ENCODE measurements at places on chromosomes 11 and 22.

DNA sequence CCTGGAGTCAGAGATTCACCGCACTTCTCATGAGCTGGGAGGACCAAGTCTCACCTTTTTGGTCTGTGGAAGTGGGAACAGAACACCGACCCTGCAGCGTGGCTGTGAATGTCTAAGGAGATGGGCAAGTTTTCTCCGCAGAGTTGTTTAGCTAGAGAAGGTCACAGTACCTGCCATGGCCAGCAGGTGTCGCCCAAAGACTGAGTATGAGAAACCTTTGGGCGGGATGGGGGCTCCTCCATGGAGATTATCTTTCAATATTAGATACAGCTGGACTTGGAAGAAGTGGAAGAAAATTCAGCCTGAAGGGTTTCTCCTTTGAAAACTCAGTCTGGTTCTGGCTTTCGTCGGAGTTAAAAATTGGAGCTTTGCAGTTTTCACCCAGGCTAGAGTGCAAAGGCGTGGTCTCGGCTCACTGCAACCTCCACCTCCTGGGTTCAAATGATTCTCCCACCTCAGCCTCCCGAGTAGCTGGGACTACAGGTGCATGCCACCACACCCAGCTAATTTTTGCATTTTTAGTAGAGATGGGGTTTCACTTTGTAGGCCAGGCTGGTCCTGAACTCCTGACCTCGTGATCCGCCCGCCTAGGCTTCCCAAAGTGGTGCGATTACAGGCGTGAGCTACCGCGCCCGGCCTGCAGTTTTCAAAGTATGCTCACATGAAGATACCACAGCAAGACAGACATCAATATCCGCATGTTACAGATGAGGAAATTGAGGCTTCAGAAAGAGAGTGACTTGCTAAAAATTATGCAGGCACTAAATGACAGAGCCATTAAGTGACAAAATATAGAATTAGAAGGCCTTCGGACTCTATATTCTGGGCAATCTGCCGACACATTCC is 10.7 kb upstream of the DSCAML1 start:
- DNase-seq = peak; percentile 66

DNA sequence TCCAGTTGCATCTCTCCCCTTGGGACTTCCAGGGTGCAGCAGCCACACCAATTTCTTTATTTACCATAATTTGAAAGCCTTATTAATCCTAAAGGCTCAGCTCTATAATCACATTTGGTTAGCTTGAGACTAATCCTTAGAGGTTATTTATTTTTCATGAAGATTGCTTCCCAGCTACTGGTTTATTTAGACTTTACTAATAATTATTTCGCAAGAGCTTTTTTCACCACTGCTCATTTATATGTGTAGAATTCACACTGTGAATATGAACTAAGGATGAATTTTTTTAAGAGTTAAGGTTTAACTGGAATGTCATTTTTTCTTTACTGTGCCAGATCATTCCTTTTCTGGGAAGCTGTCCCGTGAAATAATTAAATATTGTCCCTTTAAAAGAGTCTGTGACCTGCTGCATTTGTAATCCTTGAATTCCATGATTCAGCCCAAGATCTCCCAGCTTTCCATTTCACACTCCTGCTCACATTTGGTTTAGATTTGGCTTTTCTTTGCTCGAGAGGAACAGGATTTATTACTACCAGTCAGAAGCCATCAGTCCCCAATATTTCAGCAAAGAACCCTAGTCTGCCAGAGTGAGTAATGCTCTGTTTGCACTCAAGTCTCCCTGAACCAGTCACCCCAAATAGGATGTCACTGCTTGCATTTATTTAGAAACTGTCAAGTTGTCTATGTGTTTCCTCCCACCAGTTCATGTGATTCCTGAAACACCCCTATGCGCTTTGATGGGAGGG is 4.4 kb upstream of the CD44 start:
- no peak for DNase-seq

- no peak for DNase-seq
These were observed 75.0 kb downstream of the CDKN1C start for GRCh38 chr11:2810411-2811205.

DNA sequence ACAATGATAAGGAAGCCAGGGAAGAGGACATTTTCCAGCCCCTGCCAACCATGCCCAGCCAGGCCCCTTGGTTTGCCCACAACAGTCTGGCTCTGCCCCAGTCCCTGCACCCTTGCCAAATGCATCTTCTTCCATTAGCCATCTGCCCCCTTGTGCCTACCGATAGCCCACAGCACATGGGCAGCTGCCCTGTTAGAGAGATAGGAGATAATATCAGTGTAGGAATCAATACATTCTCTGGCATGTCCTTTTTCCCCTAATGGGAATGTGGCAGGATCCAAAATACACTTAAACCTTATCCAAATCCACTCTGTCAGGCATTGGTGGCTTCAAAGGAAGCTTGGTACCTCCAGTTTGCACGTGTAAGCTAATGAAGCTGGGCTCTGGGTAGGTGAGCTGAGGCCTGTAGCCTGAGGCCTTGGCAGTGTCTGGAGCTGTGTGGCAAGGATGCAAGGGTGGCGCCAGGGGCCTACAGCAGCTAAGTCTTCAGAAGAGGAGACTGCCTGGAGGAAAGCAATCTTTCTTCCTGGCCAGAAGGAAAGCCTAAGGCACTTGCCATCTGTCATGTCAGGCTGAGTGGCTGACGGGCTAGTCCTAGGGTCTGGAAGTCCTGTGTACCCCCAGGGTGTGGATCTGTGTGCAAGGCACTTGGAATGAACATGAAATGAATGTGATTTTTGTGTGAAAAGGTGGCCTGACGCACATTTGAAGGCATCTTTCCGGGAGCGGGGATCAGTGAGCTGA is 164.2 kb upstream of the TBCEL start:
- no peak for DNase-seq

- DNase-seq = no peak
These were observed 60.3 kb downstream of the UBASH3B start for GRCh38 chr11:122715548-122716440.

GRCh38 chr11:8099291-8099899 is 18.4 kb downstream of the TUB start:
- peak; percentile 62 for DNase-seq

GRCh38 chr11:2791521-2792380 is 92.0 kb upstream of the KCNQ1OT1 start:
- no peak for DNase-seq

DNA sequence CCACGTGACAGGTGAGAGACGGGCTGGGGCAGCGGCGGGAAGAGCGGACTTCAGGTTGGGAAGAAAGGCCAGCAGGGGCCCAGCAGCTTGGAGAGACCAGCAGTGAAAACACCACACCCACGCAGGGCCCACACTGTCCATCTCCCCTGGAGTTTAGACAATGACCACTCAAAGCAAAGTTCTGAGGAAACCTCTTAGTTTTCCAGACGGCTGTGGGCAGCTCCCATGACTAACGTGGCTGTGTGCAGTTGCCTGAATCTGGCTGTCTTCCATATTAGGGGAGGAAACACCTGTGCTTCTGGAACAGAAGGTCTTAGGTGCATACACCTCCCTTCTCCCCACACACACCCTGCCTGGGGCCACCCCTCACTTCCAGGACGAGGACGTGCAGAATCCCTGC is 70.6 kb upstream of the TTLL12 start:
- DNase-seq = no peak

DNA sequence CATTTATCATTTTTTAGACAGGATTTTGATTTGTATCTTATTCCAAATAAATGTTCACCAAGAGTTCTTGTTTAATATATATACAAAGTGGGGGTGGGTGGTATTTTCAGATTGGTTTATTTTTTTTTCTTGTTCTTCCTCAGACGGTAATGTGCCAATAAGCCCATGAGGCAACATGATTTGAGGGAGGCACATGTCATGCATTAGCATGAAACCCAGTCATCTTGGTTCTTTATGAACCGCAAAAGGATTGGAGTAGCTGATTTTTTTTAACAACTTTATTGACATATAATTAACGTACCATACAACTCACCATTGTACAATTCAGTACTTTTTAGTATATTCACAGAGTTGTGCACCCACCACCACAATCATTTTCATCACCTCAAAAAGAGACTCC is 2.7 kb downstream of the BCL2L13 start:
- no peak for DNase-seq

- DNase-seq = no peak
These were observed 2.9 kb downstream of the YDJC start for GRCh38 chr22:21626735-21627469.

DNA sequence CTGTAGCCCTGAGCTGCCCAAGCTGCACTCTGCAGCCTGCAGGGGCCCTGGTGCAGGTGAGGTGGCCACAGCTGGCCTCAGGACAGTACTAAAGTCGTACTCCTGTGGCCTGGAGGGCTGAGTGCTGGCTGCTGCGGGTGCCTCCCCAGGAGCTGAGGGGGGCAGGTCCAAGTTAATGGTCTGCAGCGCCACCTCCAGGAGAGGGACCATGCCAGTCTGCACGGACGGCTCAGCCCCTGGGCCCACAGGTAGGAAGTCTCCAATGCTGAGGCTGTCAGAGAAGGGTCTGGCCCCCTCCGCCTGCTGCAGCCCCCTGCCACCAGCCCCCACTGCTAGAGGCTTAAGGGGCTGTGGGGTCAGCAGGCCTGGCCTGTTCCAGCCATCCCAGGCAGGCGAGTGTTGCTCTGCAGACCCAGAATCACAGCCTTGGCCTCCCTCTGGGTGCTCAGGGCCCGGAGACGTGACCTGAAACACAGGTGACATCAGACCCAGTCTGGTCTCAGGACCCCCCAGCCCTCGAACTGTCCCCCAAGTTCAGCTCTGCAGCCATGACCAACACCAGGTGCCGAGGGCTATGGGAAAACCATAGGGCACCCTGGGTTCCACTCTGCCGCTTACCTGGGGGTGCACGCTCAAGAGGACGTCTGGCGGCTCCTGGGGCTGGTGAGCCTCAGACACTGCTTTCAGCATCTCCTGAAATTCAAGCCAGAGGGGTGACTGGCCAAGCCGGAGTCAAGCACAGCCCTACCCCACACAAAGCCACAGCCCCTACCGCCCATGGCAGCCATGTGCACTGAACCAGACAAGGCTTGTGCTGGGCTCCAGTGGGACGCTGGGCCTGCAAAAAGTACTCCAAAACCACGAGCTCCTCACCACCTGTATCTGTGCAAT is 20.8 kb downstream of the SELENOO start:
- no peak for DNase-seq
